ENCODE measurements at places on chromosomes 3 and 15.

- peak; percentile 26 for DNase-seq
These were observed 1168.6 kb upstream of the ALCAM start for GRCh38 chr3:104198131-104198530.

DNA sequence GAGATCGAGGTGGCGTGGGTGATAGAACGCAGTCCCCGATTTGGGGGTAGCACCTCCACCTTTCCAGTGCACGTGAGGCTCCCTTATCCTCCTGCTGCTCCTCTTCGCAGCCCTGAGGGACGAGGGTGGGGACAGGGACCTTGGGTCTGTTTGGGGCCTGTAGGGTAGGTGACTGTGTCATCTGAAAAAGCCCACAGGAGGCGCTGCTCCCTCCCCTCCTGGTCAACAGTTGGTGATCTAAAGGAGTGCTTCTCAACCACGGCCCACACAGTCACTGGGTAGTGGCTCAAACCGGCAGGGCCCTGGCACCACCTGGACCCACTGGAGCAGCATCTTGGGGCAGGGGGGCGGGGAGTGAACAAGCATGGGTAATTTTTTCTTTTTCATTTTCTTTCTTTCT lies 7.1 kb downstream of the LRRK1 start:
- DNase-seq = no peak

DNA sequence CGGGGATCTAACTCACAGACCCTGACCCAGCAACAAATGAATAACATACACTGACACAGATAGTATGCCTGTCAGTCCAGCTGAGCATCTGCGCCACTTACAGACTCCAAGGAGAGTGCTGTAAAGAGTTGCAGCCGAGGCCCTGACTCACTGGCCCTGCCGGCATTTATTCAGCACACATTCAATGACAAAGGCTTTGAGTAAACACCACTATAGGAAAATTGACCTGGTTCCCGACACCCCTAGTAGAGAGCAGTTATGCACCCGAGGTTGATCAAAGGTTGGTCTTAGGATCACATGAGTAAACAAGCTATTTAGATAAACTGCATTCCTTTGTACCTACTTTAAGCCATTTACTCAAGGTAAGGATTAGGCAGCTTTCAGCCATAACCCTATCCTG lies 22.7 kb downstream of the LARS2 start:
- DNase-seq = no peak

GRCh38 chr15:93372208-93372864 lies 283.3 kb upstream of the RGMA start:
- DNase-seq = no peak

DNA sequence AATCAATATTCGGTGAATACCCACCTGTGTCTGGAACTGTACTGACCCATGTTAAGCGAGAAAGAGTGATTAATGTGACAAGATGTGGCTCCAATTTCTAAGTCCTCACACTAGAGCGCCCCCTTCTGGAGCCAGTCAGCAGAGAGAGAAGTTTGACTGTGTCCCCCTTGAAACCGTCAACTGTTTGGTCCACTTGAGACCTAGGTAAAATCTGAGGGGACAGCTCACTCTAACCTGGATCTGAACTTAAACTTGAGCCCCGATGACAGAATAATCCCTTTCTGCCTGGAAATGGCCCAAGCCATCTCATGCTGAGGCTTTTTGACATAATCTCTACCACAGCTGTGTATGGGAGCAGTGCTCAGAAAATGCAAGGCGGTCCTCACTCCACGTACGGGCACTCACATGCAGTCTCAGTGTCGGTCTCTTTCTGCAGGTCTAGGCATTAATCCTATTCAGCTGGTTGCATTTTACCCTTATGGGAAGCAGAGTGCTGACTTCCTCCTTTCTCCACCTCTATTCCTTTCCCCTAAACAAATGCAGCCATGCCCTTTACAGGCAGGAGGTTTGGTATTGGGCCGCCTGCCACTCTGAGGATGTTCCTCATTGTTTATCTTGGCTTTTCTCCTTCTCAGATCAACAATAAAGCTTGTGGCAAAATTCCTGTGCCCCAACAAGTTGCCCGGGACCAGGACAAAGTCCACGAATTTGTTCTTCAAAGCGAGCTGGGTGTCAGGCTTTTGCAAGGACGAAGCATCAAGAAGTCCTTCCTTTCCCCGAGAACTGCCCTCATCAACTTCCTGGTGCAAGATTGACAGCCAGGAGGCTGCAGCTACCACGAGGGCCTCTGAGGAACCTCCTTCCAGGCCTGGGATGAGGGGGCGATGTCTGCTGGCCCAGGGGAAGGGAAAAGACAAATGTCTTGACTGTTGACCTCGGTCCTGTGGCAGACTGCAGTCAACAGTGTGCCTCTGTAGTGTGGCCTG lies 47.5 kb upstream of the LIMD1 start:
- DNase-seq = no peak

DNA sequence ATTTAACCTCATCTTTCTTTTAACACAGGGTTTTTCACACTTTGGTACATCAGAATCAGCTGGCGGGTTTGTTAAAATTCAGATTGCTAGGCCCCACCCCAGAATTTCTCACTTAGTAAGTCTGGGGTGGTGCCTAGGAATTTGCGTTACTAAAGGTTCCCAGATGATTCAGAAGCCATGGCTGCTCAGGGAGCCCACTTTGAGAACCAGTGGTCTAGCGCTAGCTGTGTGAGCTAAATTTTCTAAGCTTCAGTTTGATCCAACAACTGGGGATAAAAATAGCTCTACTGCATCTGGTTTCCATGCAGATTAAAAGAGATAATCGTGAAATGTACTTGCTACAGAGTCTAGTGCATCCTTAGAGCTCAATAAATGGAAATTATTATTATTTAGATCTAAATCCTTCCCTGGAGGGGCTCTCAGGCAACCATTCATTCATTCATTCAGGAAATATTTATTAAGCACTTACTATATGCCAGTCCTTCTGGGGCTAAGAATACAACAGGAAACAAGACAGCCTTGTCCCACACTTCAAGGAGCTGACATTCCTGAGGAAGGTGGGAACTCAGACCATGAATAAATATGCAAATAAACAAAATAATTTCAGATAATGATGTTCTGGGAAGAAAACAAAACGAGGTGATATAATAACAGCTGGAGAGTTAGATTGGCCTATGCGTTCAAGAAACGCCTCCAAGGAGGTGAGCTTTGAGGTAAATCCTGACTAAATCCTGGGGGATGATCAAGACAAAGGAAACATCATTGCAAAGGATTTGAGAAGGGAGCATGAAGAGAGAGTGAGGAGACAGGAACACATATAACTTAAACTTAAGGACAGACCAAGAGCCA lies 3.9 kb upstream of the CIDEC start:
- no peak for DNase-seq

DNA sequence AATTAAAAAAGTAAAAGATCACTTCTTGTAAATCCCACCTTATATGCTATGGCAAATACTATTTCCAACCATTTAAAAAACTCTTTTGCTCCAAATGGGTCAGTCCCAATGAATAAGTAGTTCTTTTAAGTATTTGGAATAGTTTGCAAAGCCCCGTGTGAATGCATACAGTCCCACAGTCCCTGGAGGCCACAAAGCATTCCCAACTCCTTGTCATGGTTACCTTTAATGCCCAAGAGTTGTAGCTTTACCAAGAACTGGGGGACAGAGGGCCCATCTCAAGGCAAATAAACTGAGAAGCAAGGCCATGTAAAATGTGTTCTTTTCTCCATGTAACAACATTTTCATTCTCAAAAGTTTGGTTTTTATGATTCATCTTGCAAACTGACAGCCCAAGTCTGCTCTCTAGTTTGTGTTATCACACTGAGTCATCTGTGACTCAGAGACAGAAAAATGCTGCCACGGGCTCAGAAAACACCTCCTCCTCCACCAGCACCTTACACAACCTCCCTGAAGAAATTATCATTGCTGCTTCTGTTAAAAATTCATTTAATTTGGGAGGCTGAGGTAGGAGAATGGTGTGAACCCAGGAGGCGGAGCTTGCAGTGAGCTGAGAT lies 336.2 kb downstream of the ERC2 start:
- no peak for DNase-seq

- DNase-seq = no peak
These were observed 57.4 kb downstream of the OSTN start for GRCh38 chr3:191256405-191256804.

- DNase-seq = peak; percentile 8
These were observed 61.4 kb upstream of the IMPG2 start for GRCh38 chr3:101381809-101382208.

DNA sequence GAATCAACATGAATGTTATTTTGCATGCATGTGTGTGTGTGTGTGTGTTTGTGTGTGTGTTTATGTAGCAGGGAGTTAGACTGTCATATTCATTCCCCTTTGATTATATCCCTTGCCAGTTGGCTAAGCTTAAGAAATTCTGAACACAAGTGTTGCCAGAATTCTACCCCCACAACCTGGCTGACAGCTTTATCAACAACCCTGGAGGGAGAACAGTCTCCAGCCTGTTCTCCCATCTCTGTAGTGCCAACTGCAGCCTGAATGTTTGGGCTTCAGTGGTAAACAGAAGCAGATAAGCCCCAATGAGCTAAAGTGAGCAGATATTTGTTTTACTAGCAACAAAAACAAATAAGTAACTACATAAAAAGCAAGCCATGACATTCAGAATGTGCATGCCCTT lies 162.6 kb upstream of the ABI3BP start:
- no peak for DNase-seq

DNA sequence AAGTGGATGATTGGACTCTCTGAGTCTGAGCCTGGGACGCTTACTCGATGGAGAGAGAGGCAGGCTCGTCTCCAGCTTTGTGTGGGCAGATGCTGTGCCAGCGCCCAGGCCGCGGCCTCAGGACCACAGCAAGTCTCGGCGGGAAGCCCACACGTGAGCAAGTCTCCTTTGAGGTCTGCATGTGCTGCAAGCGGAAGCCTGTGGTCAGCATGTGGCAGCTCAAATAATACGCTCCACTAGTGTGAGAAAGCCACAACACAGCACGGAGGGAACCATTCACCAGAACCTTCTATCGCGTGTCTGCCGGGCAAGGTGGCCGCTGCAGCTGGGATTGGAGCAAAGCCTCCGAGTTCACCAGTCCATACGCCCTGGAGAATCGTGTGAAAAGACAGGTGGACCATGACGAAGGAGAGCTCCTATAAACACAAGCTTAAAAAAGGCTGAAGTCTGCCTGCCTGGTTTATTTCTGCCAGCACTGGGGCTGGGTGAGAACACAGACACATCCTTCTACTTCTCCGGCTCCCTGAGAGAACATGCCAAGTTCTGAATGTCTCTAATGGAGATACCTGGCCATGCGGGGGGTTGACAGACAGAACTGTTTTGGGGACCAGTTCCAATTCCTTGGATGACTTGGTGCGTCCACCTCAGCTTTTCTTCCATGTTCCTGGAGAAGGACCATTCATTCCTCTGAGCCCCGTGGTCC lies 82.0 kb upstream of the LRIG1 start:
- DNase-seq = no peak

DNA sequence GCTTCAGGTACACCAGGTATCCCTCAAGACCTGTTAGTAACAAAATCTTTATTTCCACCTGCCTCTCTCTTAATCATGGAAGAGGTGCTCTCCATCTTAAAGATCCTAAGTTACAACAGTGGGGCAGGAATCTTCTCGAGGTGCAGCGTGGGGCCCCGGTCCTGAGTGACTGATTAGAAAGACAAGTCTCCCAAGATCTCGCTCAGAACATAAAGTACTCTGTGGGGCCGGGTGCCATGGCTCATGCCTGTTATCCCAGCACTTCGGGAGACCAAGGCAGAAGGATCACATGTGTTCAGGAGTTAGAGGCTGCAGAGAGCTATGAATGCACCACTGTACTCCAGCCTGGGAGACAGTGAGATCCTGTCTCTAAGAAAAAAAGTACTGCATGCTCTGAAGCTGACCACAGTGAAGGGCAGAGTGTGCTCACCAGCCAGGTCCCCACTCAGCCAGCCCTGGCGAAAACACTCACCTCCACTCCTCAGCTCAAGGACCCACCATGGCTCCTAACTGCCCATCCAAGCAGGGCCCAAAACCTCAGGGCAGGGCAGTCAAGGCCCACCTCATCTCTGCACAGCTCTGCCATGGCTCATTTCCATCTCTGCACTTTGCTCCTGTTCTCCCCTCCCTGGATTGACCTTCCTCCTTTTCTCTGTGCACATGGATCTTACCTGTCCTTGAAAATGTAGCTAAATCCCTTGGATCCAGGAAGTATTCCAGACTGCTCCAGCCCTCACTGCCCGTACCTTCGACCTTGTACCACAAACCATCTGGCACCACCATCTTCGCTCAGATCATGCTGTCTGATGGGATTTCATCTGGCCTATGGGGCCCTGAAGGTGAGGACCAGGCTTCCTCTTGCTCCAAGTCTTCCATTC lies 7.1 kb downstream of the SEMA7A start:
- DNase-seq = no peak

DNA sequence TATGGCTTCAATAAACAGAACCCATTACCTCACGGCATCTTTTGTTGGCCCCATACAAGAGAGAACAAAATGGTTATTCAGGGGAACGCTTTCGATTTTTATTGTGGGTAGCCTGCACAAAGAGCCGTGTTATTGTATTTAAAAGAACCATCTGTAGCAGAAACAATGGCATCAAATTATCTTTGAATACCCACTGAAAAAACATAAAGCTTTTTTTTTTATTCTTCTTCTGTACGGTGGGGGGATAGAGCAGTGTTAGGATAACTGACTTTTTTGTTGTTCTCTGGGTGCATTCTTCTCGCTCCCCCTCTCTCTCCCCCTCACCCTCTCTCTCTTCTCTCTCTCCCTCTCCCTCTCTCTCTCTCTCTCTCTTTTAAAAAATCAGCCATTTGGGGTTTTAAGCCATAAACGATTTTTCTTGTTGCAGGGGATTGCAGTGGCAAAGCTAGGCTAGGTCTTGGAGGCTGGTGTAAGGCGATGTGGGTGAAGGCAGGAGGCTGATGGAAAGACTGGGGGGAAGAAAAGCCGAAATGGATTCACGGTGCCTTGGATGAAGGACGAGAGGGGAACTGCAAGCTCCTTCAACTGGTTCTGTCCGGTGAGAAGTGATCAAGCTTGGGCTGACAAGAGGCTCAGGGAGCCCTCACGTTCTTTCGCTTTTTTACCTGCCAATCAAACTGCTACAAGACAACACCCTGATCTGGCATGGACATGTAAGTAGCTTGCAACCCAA lies 12.4 kb upstream of the SOX2 start:
- DNase-seq = no peak

GRCh38 chr3:196662711-196663571 lies 23.4 kb downstream of the NRROS start:
- peak; percentile 69 for DNase-seq

DNA sequence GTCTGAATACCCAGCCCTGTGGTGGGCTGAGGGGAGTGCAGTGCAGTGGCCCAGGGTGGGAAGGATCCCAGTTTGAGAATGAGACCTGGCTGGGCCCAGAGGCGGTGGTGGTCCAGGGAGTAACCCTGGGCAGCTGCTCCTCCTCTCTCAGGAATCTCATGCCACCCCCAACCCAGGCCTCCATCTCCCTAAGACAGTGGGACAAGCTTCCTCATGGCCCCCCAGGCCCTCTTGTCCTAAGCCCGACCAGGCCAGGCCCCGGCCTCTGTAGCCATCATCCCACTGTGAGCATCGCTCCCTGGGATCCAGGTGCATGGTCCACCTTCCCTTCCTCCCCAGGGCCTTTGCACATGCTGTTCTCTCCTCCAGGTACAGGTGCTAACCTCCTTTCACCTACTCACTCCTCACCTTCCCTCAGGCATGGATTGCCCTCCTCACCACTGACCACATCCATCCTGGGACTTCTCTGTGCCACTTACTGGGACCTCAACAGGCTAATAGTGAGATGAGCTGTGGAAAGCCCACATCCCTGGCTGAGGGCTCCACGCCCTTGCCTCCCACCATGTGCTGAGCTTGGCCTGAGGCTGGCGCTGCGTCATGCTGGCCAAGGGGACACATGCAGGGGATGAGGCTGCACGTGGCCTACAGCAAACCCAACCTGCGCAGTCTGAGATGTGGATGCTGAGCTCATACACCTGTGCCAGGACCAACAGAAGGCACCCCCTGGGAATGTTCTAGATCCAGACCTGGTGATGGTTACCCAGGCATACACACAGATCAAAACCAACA lies 9.9 kb downstream of the CHDH start:
- no peak for DNase-seq

Data from SK-N-DZ (cell line).